Activated CD8-positive, alpha-beta memory T cell treated with anti-CD3 and anti-CD28 coated beads for 1 hour (primary cell): ENCODE measurements at places on chromosomes 5 and 9.

GRCh38 chr9:86486891-86487837 lies 133.0 kb upstream of the TUT7 start:
- DNase-seq = no peak

DNA sequence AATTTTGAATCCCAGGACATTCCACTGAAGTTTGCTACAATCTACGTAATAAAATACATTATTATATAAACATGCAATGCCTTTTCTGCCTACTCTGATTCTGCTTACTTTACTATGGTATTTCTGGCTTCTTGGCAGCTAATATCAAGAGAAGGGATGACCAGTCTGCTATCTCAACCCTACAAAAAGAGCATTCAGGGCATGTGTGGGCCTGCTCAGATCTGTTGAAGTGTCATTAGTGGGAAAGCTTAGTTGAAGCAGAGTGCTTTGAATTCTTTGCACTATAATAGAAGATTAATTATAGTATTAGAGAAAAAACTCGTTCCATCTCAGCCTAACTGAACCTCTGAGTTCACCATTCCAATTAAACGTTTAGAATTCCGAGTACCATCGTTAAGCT lies 339.5 kb upstream of the ISL1 start:
- no peak for DNase-seq

DNA sequence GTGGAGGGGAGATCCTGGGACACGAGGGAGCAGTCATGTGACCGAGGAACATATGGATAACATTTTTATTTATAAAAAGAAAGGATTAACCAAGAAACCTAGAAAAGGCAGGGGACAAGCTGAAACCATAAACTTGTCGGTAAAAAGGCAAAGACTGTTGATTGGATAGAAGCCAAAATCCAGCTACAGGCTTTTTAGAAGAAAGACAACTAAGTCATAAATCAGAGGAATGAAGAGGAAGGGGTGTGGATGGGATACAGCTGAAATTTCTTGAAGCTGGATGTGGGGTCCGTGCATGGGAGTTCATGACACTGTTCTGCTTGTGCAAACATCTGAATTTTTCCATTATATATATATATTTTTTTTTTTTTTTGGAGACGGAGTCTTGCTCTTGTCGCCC lies 110.7 kb upstream of the PHYKPL start:
- no peak for DNase-seq

DNA sequence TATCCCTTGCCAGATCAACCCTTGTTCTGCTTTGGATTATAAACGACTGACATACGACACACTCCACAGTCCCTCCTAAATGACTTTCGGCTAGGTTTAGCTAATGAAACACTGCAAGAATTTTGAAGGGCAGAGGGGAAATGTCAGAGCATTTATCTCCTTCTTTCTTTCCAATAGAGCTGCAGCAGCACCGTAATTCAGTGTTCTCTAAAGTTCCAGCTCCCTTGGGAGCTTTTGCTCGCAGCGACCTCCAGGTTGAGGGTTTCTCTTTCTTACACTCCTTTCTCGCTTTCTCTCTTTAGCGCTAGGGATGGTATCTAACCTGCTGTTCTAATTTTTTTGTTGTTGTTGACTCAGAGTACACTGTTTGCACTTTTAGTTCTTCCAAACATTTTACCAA lies 467.1 kb upstream of the ST8SIA4 start:
- no peak for DNase-seq

GRCh38 chr5:155254399-155254798 lies 240.8 kb downstream of the KIF4B start:
- no peak for DNase-seq

DNA sequence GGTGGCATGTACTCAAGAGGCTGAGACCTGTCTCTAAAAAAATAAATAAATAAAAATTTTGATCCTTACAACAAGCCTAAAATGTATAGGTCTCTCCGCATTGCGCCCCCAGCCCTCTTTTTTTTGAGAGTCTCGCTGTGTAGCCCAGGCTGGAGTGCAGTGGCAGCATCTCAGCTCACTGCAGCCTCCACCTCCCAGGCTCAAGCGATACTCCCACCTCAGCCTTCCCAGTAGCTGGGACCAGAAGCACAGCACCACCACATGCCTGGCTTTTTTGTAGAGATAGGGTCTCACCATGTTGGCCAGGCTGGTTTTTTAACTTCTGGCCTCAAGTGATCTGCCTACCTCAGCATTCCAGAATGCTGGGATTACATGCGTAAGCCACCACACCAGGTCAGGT lies 2.2 kb upstream of the GARIN3 start:
- no peak for DNase-seq

DNA sequence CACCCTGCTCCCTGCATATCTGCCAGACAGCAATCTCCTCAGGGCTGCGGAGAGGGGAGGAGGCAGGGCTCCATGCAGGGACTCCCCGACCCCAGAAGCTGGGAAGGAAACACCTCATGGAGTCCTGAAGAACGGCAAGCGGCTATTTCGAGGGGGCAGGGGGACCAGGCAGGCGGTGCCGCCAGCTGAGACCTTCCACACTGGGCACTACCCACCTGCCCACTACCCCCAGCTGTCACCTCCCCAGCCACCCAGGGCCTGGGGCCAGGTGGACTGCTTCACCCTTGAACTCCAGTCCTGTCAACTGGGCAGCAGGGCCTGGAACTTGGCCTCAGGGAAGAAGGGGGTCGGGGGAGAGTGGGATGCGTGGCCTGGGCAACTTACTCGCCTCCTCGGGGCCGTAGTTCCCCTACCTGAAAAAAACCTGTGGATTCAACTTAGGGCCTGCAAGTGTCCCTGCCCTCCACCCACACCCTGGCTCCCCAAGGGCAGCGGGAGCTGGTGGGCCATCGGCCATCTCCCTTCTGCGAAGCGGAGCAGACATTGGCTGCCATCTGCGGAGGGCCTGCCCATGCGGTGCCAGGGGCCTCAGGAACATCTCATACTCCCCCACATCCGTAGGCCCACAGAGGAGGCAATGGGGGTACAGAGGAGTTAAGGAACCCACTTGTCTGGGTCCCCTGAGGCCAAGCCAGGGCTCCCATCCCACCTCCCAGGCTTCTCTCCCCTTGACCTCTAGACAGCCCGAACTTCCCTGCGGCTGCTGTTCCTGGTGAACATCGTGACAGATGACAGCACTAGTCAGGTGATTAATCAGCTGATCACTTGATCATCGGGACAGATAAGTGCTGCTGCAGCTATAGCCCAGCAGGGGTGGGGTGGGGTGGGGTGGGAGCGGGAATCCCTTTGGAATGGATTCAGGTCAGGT lies 18.5 kb upstream of the RALGDS start:
- no peak for DNase-seq

- DNase-seq = no peak
Observed at GRCh38 chr5:150138551-150139265, 16.9 kb downstream of the PDGFRB start.

DNA sequence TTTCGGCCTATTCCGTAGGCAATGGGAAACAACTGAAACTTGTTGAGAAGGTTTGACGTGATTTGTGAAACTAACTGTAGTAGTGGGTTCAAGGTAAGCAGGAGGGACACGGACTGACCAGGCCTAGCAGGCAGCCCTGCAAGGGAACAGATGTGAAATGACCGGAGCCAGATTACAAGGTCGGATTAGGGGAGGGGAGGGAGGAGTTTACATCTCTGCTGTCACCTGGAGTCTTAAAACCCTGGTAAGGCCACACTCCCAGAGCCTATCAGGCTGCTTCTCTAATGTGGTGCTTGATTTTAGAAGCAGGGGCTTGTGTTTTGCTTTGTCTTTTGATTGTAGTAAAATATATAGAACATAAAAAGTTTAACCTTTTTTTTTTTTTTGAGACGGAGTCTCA lies 3.5 kb upstream of the SPTAN1 start:
- no peak for DNase-seq

GRCh38 chr9:138118601-138119071 lies 241.1 kb downstream of the CACNA1B start:
- no peak for DNase-seq

- DNase-seq = no peak
Observed at GRCh38 chr5:28313953-28314352, 1275.6 kb upstream of the CDH9 start.

DNA sequence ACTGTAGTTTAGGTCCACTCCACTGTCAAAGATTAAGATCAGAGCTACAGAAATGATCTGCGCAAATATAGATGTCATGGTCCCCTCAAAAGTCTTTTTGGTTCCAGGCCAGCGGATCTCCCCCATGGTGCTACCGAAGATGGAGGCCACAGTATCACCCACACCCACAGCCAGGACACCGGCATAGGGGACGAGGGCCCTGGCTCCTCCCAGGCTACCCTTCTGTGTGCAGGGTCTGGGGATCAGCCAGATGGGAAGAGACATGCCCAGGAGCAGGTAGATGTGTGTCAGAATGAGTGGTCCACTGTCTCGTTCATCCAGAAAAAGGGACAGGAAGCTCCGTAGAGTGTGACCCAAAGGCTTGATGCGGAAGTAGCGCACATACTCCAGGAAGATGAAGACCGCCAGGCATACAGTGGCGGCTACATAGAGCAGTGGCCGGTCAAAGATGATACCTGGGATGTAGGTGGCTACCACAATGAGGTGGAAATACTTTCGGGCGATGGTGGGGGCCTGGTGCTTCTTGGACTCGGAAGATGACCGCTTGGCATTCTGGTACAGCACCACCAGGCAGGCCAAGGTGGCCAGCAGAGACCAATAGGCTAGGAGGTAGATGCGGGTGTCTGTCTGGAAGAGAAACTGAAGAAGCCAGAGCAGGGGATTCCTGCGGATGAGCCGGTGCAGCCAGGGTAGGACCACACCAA lies 1.5 kb downstream of the DOLK start:
- DNase-seq = no peak

GRCh38 chr9:83675466-83675865 lies 32.3 kb downstream of the UBQLN1 start:
- no peak for DNase-seq

DNA sequence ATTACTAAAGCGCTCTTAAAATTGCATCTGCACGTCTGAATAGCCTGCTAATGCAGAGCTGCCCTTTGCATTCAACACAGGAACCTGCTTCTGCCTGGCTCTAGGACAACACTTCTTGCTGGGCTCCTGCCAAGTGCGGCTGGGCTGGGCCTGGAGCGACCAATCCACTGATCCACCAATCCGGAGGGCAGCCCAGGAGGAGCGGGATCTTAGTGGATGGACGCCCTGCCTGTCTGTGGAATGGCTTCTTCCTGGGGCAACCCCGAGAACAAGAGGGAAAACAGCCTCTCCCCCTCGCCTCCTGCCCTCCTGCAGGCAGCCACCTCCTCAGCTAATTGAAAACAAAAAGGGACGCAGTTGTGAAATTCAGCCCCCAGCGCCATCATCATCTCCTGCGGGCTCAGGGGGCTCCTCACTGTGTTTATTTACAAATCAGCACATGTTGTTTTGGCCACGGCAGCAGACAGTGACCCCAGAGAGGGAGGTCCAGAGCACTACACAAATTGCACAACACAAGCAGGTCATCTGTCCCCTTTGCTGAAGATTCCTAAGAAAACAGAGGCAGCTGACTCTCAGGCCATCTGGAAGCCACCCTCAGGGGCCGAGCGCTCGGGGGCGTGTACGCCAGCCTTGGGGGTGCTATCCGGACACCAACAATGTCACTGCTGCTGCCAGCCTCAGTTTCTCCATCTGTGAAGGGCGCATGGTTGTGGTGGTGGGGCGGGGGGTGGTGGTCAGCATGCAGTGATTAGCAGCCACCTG lies 57.3 kb downstream of the GADD45G start:
- no peak for DNase-seq

GRCh38 chr9:135100725-135101410 lies 13.4 kb downstream of the OLFM1 start:
- DNase-seq = no peak

- DNase-seq = no peak
Observed at GRCh38 chr9:95102572-95102971, 214.9 kb downstream of the FANCC start.

DNA sequence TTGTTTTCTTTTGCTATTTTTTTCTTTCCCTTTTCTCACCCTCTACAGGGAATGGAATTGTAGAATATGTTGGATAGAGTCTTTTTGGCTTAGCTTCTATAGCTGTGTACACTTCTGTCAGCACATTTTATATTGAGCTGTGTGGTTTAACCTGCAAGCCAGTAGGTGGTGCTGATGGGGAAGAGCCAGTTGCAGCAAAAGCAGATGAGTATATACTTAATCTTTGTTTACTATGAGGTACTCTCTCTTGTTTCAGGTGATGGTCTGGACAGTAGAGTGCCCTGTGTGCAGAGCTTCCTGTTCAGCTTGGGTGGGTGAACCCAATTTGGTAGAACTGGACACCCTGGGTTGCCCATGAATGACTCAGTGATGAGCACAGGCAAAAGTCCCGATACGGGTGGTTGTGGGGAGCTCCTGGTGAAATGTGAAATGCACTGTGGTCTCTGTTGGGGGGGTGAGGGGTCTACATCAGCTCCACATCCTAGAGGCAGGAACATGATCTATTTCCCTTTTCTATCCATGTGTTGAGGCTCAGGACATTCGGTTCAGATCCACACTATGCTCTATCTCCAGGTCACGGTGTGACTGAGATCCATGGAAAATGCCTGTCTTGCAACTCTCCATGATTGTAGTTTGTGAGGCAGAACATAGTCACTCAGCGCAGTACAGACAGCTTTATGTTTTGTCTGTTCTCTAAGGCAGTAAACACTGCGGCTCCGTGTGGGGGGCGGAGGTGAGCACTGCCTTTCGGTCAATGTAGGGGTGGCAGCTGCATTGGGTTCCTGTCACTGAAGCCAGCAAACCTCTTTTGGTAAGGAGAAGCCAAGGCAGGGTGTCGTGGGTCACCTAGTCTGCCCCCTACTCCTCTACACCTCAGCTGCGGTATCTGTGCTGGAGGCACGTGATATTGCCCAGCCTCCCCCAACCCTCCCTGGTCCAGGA lies 353.2 kb downstream of the PRR16 start:
- DNase-seq = no peak

DNA sequence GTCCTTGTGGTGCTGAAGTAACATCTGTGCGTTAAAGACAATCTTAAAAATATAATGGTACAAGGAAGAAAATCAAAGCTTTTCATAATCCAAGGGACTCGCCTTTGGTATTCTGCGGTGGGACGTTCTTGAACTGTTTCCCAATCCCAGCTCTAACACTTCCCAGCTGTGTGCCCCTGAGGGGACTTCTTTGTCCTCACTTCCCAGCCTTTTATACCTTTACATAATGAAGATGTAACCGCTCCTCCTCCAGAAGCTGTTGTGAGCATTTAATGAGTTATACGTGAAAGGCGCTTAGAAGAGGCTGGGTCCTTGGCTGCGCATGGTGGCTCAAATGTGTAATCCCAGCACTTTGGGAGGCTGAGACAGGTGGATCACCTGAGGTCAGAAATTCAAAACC lies 16.9 kb downstream of the STK10 start:
- DNase-seq = no peak

GRCh38 chr9:34547960-34548611 lies 25.3 kb upstream of the ENHO start:
- DNase-seq = no peak

DNA sequence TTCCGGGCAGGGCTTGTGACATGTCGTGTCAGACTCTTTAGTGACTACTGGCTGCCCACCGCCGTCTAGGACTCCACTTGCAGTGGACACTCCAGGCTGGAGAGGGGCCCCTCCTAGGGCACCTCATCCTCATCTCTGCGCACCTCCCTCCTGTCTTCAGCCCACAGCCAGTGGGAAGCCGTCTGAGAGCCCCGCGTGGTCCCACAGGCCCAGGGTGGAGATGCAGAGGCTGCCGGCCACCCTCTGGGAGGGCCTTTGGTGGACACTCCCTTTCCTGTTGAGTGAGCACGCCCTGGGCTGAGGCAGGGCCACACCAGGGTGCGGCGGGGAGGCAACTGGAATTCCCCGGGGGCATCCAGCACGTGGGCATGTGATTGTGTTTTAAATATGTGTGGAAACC lies 80.5 kb downstream of the IRX2 start:
- DNase-seq = no peak
